ENCODE measurements at places on chromosomes 2 and 18.

DNA sequence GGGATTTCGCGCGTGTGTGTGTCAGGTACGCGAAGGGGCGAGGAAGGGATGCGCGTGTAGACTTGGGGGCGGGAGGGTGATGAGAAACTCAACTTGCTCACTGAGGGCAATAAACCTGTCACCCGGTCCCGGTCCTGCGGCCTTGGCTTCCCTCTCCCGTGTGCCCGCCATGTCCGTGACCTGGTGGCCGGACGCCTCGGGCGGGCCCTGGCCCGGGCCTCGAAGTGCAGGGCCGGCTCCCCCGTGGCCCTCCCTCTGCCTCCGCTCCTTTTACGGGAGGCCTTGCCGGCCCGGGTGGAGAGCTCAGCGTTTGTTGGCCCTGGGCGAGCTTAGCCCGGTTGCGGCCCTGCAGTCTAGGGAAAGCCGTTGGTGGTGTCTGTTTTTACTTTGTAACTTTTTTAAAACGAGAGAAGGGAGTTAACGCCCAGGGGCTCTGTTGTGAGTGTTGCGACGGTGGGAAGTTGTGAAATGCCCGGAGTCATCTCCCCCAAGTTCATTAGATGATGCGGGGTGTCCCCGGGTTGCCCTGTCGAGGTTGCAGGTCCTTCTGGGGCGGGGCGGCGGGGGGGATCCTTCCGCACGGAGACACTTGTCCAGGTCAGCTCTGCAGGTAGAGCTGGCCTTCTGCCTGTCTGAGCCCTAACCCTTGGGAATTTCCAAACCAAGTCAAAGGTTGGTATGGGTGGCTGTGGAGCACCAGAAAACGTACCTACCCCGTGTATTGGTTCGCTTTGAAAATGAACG lies 883 bp downstream of the SMCHD1 start:
- DNase-seq, result peak; percentile 53

DNA sequence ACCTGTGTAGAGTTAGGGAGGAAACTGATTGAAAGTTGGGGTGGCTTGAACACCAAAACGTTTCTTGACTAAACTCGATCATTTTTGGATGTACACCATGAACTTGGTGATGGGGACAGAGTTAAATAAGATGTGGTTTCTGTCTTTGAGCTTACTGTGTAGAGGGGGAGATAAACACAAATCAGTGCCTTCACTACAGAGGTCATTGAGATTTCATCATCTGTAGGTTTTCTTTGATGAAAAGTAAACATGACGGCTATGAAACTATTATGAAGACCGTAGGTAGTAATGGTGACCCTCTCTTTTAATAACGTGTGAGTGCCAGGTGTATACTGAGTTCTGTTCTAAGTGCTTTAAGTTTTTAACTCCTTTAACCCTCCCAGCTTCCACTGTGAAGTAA lies 6.5 kb downstream of the LCLAT1 start:
- no peak for DNase-seq

DNA sequence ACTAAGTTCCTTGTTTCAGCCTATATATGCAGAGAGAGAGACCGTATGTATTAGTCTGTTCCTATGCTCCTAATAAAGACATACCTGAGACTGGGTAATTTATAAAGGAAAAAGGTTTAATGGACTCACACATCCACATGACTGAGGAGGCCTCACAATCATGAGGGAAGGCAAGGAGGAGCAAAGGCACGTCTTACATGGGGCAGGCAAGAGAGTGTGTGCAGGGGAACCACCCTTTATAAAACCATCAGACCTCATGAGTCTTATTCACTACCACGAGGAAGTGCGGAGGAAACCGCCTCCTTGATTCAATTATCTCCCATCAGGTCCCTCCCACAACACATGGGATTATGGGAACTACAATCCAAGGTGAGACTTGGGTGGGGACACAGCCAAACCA lies 73.8 kb downstream of the TMEM18 start:
- peak; percentile 2 for DNase-seq

- DNase-seq, result no peak
These were observed 165.0 kb downstream of the KLHL29 start for GRCh38 chr2:23549821-23550530.

DNA sequence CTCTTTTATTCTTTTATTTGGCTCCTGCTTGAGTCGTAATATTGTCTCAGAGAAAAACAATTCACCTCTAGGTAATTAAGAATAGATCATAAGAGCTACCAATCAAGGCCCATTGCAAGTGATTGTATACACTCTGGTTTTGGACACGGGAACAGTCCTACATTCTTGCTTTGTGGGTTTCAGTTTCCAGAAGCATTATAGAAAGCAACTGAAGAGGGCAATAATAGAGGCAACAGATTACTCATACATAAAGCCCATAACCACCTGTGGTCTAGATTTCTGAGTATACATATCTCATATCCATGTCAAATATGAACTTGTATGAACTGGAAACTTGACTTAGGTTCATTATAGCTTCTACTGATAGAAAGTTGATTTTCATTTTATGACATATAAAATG lies 65.4 kb downstream of the DIS3L2 start:
- no peak for DNase-seq
